PC-9 (cell line): ENCODE measurements at places on chromosomes 7 and 10. TPM values are rescaled to one million over a fixed set of nuclear protein-coding genes. Genes with fewer than 3 reads are reported as not detected.

DNA sequence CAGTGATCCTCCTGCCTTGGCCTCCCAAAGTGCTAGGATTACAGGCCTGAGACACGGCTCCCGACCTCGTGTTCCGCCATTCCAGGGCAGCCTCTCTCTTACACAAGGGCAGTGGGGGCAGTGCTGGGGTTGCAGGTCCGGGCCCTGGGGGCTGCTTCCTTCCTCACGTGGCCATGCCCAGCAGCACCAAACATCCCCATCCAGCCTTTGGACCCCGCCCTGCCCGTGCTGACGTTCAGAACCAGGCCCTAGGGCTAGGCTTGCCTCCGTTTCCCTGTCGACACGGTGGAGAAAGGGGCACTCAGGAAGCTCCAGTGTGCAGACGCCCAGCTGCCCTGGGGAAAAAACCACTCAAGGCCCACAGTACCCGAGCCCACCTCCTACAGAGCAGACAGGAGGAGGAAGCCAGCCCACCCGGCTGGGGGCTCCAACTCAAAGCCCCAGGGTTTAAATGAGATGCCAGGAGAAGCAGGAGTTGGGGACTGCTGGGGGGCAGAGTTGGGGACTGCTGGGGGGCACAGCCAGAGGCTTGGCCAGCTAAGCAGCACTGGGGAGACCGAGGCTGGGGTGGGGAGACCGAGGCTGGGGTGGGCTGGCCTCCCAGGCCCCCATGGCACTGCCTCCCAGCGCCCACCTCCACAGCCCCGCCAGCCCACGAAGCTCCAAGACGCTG is 35.9 kb downstream of the ADAP1 start:
- peaks cover 12% of the 10 kb centered on the region for H3K4me1 ChIP-seq
- DNase-seq, result no peak

GRCh38 chr7:158448430-158449100 is 139.1 kb downstream of the PTPRN2 start:
- H3K27ac ChIP-seq, result no peak overlapping the region
- peaks cover 99% of the 10 kb centered on the region for H3K27me3 ChIP-seq
- H3K4me3 ChIP-seq, result no peak overlapping the region
- H3K36me3 ChIP-seq, result no peaks in the 10 kb centered on the region
- H3K4me1 ChIP-seq, result no peaks in the 10 kb centered on the region

DNA sequence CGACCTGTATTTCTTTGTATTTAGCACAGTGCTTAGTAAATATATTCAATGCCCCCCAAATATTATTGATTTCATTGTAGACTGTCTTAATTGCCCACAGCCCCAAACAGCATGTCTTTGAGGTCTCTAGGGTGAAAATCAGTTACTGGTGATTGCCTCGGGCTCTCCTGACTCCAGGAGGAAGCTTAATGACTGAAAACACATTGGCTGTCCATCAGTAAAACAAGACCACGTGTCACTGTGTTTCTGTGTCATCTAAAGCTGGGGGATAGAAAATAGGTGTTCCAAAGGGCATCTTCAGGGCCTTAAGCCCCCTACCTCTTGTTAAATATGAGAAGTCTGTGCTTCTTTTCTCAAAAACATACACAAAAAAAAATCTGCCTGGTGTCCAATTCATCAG is 67.9 kb downstream of the CACNA2D1 start:
- no peak for DNase-seq
- H3K27ac ChIP-seq, result no peak overlapping the region
- no peak overlapping the region for H3K4me3 ChIP-seq
- H3K4me1 ChIP-seq, result no peaks in the 10 kb centered on the region
- no peaks in the 10 kb centered on the region for H3K36me3 ChIP-seq

GRCh38 chr7:102186306-102186705 is 100.4 kb upstream of the SH2B2 start:
- DNase-seq, result no peak
- H3K27ac ChIP-seq, result no peak overlapping the region
- no peaks in the 10 kb centered on the region for H3K36me3 ChIP-seq
- no peaks in the 10 kb centered on the region for H3K4me1 ChIP-seq

- no peak for DNase-seq
- H3K36me3 ChIP-seq, result no peaks in the 10 kb centered on the region
- no peak overlapping the region for H3K27ac ChIP-seq
- no peaks in the 10 kb centered on the region for H3K4me1 ChIP-seq
- H3K4me3 ChIP-seq, result no peak overlapping the region
These were observed 11.9 kb downstream of the ZNF804B start for GRCh38 chr7:88771417-88771816.

DNA sequence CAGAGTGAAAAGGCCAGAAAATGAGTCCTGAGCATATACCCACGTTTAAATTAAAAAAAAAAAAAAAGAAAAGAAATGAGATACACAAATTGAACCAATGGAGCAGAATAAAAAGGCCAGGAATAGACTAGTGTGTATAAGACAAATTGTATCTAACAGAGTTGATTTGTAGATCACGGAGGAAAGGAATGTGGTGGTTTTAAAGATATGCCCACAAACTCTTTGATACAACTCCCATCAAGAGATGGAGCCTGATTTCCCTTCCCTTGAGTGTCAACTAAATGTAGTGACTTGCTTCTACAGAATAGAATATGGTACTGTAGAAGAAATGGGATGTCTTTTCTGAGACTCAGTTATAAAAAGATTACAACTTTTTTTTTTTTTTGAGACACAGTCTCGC is 10.4 kb downstream of the SYPL1 start:
- no peak for DNase-seq
- H3K4me3 ChIP-seq, result no peak overlapping the region
- no peaks in the 10 kb centered on the region for H3K27me3 ChIP-seq
- no peak overlapping the region for H3K27ac ChIP-seq

- H3K4me1 ChIP-seq, result no peaks in the 10 kb centered on the region
- no peaks in the 10 kb centered on the region for H3K36me3 ChIP-seq
- no peak overlapping the region for H3K27ac ChIP-seq
These were observed 143.8 kb upstream of the SLC13A1 start for GRCh38 chr7:123343611-123344010.

DNA sequence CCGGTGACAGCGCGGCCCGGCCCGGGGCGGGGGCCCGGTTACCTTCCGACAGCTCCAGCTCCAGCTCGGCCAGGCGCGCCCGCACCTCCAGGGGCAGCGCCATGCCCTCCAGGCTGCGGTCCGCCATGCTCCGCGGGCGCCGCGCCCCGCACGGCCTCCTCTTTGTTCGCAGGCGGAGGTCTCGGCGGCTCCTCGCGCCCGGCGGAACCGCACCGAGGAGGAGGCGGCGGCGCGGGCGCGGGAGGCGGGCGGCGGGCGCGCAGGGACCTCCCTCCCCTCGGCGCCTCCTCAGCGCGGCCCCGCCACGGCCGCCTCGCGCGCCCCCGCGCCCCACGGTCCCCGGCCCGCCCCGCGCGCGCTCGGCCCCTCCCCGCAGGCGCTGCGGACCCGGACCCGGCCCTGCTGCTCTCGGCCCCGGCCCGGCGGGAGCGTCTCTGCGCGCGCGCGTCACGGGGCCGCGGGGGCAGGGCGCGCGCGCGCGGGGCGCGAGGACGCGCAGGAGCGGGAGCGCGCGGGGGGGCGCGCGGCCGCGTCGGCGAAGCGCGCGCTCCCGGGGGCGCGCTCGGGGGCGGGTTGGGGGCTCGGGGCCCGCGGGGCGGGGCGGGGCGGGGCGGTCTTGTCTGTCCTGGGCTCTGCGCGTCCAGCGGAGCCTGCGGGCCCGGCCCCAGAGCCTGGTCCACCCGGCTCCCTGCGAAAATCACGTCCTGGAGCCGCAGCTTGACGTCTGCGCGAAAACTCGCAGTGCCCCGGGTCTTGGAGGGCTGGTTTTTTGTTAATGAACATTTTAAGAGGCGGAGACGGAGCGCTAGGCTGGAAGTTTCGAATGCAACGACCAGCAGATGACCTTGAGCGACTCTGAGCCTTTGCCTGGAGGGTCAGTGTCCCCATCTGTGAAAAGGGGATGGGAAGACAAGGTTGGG is at the start of gene DIP2C:
Gene DIP2C, minus strand, starts transcription at position 217 of the 920 bp plus-strand sequence. Its CDS starts 90 bp downstream, at position 127.
- no peak within 1 kb of the TSS for H3K4me3 ChIP-seq
- no peak for DNase-seq
- H3K36me3 ChIP-seq, result no peaks in the 10 kb centered on the region
- H3K27ac ChIP-seq, result no peak within 1 kb of the TSS
- no peaks in the 10 kb centered on the region; the same call in 1 of the 2 replicates for H3K27me3 ChIP-seq

DNA sequence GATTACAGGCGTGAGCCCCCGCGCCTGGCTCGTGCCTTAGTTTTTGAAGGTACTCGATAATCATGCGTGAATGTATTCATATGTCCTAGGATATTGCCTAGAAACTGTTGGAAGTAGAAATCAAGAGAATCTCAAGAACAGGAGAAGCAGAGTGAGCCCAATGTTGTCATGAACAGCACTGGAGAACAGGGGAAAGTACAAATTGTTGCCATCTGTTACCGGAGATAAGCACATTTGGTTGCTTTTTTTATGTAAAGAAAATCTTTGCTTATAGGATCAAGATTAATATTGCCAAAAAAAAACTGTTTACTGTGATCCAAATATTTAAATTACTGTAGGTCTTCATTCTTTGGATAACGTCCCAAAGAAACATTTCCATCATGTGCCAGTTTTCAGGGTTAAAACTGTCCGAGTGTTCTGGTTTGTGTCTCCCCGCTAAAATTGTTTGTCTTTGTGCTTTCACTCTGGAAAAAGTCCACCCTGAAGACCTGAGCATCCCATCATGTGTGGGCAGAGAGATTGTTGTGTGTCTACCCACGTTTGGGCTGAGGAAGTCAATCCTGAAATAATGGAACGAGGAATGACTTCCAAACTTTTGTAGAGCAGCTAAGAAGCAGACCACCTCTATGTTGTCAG is 95.7 kb upstream of the CELF2 start:
- no peaks in the 10 kb centered on the region for H3K4me1 ChIP-seq
- no peaks in the 10 kb centered on the region for H3K36me3 ChIP-seq
- H3K27me3 ChIP-seq, result no peaks in the 10 kb centered on the region
- no peak overlapping the region for H3K4me3 ChIP-seq
- DNase-seq, result no peak

- H3K4me3 ChIP-seq, result no peak overlapping the region
- peaks cover 35% of the 10 kb centered on the region for H3K4me1 ChIP-seq
- no peaks in the 10 kb centered on the region for H3K36me3 ChIP-seq
- H3K27ac ChIP-seq, result no peak overlapping the region
- peaks cover 55% of the 10 kb centered on the region for H3K27me3 ChIP-seq
These were observed 3.2 kb upstream of the VGF start for GRCh38 chr7:101168412-101169049.

DNA sequence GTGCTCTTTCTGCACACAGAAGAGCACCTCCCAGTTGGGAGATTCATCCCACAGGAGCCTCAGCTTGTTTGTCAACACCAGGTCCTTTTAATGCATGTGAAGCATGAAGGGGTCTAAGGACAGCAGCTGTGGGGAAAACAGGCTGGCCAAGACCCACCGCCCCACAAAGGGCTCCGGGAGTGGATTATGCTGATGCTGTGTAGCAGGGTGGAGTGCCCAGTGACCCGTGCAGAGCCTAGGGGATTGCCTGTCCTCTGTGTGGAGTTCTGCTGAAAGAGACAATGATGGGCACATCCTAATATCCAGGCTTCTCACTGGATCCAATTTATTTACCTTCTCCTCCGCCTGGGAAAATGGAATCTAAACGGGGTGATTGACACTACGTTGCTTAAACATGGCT is 74.0 kb downstream of the PIP4K2A start:
- H3K4me1 ChIP-seq, result no peaks in the 10 kb centered on the region
- no peaks in the 10 kb centered on the region for H3K36me3 ChIP-seq
- no peak overlapping the region for H3K4me3 ChIP-seq

- no peaks in the 10 kb centered on the region for H3K4me1 ChIP-seq
- DNase-seq, result no peak
- H3K36me3 ChIP-seq, result no peaks in the 10 kb centered on the region
- no peak overlapping the region for H3K27ac ChIP-seq
These were observed 5.7 kb downstream of the ELN start for GRCh38 chr7:74033372-74034311.

DNA sequence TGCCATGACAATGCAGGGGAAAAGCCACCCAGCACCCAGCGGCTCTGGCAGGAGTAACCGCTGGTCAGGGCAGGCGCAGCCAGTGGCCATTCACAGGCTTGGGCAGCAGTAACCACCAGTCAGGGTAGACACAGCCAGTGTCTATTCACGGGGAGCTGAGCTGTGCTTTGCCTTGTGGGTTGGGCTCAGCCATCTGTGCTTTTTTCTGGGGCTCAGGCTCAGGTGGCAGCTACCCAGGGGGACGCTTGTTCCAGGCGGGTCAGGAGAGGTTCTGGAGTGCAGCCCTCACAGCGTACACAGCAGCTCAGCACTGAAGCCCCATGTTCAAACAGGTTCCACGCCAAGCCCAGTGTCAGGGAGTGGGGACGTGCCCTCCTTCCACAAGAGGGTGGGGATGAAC is 28.5 kb downstream of the FOXL3 start:
- H3K27me3 ChIP-seq, result peaks cover 61% of the 10 kb centered on the region
- peaks cover 20% of the 10 kb centered on the region for H3K4me1 ChIP-seq
- peak; percentile 22 for DNase-seq

- no peak for DNase-seq
- no peak overlapping the region for H3K27ac ChIP-seq
- H3K27me3 ChIP-seq, result no peaks in the 10 kb centered on the region
- no peak overlapping the region for H3K4me3 ChIP-seq
These were observed 23.7 kb downstream of the GBF1 start for GRCh38 chr10:102269017-102269416.

DNA sequence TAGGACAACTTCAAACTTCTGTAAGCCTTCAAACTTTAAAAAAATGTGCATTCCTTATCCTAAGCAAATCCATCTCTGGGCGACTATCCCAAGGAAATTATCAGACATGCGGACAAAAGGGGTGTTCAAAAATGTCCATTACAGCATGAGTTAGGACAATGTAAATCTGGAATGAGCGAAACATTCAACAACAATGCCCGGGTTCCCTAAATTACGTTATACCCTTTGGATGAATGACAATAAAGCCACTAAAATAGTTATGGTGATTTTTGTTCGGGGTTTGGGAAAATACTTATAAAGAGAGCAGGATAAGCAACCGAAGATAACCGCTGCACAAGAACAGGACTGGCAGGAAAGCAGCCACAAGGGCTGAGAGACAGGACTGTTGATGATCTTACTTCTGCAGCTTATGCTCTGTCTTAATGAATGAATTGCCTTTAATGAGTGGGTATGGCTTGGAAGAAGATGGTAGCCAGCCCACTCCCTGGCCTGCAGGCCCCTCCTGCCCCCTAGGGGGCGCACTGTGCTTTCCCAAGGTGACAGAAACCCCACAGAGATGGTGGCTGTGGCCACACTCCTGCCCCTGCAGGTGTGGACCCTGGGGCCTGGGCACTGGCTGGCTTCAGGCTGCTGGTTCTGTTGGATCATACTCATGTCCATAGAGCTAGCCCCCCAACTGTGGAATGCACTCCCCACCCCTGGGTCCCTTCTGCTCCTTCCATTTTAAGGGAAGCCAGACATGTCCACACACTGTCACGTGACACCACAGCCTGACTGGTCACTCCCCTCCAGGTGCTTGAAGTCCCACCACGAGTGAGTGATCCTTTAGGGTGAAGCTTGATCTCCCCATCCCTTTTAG is 45.0 kb downstream of the ZCCHC24 start:
- peaks cover 22% of the 10 kb centered on the region for H3K4me1 ChIP-seq
- H3K4me3 ChIP-seq, result no peak overlapping the region
- no peaks in the 10 kb centered on the region for H3K27me3 ChIP-seq
- H3K36me3 ChIP-seq, result no peaks in the 10 kb centered on the region
- DNase-seq, result no peak

The PALD1 gene
- 5.2 and 7.5 TPM in 2 replicates for total RNA-seq

The TLX1 gene
- total RNA-seq, result not detected in 2 replicates

The GRID2IP gene
- 1.3 and 1.7 TPM in 2 replicates for total RNA-seq

The CUEDC2 gene
- total RNA-seq, result 46.2 and 57.7 TPM in 2 replicates
